Thymus (tissue), 14 donors: ENCODE measurements at places on chromosomes 5 and 9.
A peak's percentile ranks its signal among the peaks of the same experiment; 100 is the strongest.

- no peak for DNase-seq
These were observed 26.2 kb upstream of the HSPA9 start for GRCh38 chr5:138601444-138601843.

GRCh38 chr9:86637515-86637914 lies 283.3 kb upstream of the TUT7 start:
- no peak for DNase-seq

DNA sequence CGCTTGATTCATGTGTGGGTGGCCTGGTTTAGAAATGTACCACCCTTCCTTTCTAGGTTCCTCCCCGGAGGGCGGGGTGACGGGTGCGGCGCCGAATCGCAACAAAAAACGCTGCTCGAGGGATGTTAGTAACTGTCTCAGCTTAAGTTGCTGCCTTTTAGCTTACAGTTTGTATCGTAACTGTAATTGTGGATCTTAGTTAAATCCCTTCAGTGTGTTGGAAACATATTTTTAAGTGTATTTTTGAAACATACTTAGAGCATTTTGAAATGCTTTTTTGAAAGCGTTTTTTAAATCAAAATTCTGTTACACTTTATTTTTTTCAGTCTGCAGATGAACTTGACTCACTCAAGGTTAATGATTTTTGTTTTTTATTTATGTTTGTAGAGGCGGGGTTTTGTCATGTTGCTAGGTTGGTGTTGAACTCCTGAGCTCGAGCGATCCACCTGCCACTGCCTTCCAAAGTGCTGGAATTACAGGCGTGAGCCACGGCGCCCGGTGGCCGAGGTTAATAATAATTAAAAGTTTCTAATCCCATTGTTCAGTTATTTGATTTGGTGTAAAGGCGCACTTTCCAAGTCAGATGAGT lies 997 bp upstream of the CHD1 start:
- DNase-seq: peak; percentile 97

- no peak for DNase-seq
These were observed 1133.1 kb upstream of the ACO1 start for GRCh38 chr9:31251386-31251785.

- DNase-seq: no peak
These were observed 24.9 kb downstream of the ATOX1 start for GRCh38 chr5:151733358-151734063.

DNA sequence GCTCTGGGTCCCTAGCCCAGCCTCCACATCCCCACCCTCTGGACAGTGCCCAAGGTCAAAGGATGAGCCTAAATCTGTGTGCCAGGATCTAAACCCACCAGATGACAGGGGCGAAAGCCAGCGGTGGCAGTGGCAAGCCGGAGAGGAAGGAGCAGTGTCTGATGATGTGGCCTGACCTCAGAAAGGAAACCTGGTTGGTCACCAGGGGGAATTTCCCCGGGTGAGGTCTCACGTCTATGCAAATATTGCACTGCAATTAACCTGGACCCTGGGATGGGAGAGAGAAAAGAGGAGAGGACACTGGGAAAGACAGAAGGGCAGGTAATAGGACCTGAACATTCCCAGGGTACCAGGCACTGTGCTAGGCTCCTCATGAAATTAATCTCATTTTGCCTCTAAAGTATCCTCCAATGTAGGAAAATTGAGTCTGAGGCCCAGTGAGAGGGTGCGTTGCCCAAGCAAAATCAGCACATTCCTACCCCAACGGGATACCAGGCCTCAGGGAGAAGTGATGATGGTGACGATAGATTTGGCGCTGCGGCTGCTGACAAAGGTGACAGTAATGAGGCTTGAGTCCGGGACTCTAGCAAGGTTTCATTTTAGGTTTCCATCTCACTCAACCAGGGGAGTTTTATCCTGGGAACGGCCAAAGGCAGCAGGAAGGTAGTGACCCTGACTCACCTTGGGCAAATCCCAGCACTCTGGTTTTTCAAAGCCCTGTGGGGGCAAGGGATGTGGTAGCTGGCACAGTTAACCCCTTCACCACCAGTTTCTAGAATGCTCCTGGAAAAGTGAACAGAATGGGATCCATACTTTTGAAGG lies 13.4 kb upstream of the TNIP1 start:
- no peak for DNase-seq

DNA sequence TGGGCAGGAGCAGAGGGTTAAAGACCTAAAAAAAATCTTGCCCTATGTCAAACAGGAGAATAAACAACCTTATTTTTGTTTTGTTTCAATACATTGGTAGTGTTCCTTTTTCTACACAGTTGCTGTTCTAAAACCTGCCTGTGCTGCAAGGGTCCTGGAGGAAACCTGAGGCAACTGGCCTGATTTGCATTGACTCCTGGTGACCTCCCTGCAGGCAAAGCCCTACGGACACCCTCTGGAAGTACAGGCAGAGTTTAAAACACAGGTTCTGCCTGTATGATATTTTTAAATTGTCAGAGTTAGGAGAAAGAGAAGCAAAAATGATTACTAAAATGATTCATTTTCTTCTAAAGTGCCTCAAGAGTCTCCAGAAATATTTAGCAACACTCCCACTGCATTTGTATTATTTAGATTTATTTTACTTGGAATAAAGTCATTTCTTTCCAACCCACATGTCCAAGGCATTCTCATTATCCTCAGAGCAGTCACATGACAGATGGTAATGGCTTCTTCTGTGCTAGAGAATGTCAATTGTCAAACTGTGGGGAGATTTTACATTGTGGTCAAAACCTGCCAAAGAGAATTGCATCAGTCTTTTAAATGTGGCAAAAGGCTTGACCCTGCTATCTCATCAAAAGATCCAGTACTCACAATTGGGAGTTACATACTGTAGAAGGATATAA lies 559.6 kb downstream of the CETN3 start:
- no peak for DNase-seq

DNA sequence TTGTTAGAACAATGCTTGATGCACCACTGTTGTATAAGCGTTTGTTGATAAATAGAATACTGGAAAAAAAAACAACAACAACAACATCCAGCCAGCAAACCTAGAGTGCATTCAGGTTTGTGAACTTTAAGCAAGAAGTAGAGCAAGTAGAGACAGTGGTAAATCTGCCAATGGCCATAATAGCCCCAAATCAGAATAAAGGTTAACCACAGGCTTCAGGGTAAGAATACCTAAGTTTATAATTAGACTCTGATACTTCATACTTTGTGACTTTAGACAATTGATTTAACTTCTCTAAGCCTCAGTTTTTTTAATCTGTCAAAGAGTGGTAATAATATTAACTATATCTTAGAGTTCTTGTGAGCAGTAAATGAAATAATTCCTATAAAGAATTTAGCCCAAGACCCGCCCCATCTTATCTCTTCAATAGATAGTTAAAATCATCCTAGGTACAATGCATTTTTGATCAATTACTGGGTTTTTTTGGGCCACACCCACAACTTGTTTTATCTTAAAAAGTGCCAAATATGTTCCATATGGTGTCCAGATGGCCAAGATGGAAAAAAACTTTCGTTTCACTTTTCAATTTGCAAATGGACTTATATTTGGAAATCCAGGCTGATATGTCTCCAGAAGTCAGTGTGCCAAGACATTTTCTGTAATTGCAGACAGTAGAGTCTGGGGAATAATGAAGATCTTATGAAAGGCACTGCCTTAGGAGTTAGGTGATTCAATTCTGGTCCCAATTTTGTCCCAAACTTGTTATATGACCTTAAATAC lies 24.5 kb upstream of the DPYSL3 start:
- no peak for DNase-seq

DNA sequence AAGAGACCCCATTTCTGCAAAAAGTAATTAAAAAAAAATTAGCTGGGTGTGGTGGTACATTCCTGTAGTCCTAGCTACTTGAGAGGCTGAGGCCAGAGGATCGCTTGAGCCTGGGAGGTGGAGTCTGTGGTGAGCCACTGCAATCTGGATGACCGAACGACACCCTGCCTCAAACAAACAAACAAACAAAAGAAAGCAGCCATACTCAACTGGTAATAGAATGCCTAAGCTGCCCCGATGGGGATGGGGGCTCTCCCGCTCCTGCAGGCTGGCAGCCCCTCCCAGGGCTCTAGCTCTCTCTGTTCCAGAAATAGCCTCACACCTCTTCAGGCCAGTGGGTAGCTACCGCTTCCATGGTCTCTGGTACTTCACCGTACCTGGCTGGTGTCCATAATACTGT lies 241.8 kb downstream of the FANCC start:
- no peak for DNase-seq

- DNase-seq: no peak
These were observed 1.6 kb upstream of the PRDM6 start for GRCh38 chr5:123087173-123088030.
